ENCODE measurements at places on chromosomes 6 and 20.

- peak; percentile 60 for DNase-seq
Observed at GRCh38 chr6:140319209-140319608, 944.8 kb upstream of the CITED2 start.

- no peak for DNase-seq
Observed at GRCh38 chr20:1862663-1863053, 32.5 kb upstream of the SIRPA start.

GRCh38 chr6:157982563-157983405, 1.1 kb downstream of the SYNJ2 start:
- DNase-seq: peak; percentile 75

DNA sequence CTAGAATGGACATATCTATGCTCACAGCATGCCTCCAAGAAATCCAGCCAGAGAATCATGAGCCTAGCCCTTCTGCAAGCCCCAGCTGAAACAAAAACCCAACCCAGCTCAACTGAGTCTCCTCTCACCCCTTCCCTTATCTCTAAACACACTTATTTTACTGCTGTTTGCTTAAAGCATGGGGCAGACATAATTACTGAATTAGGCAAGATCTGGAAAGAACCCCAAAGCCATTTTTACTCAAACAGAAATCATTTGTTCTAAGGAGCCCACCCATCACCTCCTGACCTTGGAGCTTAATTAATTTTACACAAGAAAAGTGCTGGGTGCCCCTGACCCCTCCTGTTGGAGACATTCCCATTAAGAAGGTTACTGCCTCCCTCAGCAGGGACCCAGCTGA, 291.6 kb downstream of the MAFB start:
- DNase-seq: no peak

- DNase-seq: no peak
Observed at GRCh38 chr6:144574796-144575195, 289.7 kb downstream of the UTRN start.

DNA sequence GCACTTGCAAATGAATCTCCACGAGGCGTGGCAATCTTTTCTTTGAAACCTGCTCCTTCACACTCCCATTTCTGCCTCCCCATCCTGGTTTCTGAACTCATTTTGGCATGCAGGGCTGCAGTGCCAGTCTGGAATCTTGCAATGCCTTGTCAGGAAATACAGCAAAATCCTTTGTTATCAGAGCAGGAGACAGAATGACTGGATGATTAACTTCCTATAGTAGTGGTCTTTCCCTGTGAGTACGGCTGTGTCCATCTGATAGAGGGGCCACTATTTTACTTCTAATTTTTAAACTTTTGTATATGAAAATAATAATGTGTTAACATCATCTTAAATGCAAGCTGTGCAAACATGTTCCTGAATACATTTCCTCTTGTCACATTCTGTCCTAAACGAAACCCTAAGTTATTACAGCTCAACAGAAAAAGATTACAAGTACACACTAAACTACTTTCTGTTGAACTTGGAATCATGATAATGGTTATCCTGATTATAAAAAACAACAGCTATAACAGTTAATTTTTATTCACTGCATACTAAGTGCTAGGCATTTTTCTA, 140.2 kb downstream of the KIF13A start:
- no peak for DNase-seq

DNA sequence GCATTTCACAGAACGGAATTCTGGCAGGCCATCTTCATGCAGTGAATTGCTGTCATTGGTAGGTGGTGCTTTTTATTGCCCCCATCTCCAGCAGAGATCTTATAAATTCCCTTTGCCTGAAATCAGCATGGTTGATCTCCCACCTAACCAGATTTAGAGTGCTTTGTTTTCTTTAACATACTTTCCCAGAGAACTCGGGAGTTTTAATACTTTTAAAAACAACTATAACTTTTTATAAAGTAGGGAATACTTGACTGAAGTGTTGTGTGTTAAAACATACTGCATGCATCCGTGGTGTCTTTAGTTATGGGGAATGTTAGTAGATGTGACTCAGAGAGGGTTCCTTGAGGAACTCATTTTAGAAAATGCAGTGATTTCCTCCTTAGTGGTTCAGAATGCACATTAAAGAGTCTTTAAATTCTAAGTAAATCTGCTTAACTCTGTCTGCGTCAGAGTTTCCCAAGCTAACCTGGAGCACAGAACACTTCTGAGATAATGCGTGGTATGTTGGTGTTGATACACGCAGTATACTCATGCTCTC, 54.9 kb downstream of the AKAP12 start:
- DNase-seq: peak; percentile 46

GRCh38 chr6:160750276-160750689, 48.2 kb downstream of the PLG start:
- no peak for DNase-seq

GRCh38 chr6:111428811-111429210, 54.2 kb downstream of the REV3L start:
- no peak for DNase-seq

GRCh38 chr6:167245591-167245990, 45.5 kb upstream of the UNC93A start:
- DNase-seq: no peak

- DNase-seq: no peak
Observed at GRCh38 chr6:39295611-39296011, 18.6 kb downstream of the KCNK17 start.

DNA sequence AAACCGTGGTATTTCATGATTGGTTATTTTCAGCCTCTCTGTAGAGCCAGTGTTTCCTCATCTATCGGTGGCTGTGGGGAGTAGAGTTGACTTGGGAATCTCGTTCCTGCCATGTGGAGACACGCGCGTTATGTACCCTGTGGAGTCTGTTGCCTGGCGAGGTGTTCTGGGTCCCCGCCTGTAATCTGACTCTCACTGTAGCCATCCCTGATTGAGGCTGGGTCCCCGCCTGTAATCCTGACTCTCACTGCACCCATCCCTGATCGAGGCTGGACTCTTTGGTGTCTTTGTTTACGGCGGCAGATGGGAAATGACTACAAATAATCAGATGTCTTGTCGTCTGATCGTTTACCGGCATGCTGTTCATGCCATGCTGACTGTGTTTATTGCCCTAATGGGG, 153.9 kb downstream of the DTNBP1 start:
- DNase-seq: no peak

GRCh38 chr20:44400671-44400969, 45.1 kb downstream of the HNF4A start:
- no peak for DNase-seq

GRCh38 chr20:40584130-40584809, 104.8 kb downstream of the MAFB start:
- DNase-seq: no peak

GRCh38 chr6:14326774-14327173, 209.2 kb downstream of the CD83 start:
- DNase-seq: no peak

GRCh38 chr6:158018851-158019361, 37.2 kb downstream of the SYNJ2 start:
- DNase-seq: peak; percentile 83

- DNase-seq: no peak
Observed at GRCh38 chr6:96995903-96996302, 71.4 kb downstream of the KLHL32 start.

All from adipocyte (in vitro differentiated cells).